Large intestine (tissue), 12 donors: ENCODE measurements at places on chromosomes 7 and 10. TPM values are rescaled to one million over a fixed set of nuclear protein-coding genes. Genes with fewer than 3 reads are reported as not detected.

The CFAP70 gene
- polyA plus RNA-seq, result 5.3 TPM

- no peak overlapping the region for H3K4me3 ChIP-seq
- no peak overlapping the region for H3K27ac ChIP-seq
- H3K27me3 ChIP-seq, result peaks cover 100% of the 10 kb centered on the region
- H3K4me1 ChIP-seq, result peaks cover 35% of the 10 kb centered on the region
Measured at GRCh38 chr7:101172854-101173751, 7.0 kb downstream of the NAT16 start.

GRCh38 chr10:18008986-18009385 lies 57.3 kb downstream of the SLC39A12 start:
- peaks cover 3% of the 10 kb centered on the region for H3K27me3 ChIP-seq
- H3K4me3 ChIP-seq, result no peak overlapping the region
- H3K36me3 ChIP-seq, result no peaks in the 10 kb centered on the region

GRCh38 chr10:50522908-50523307 lies 100.8 kb downstream of the SGMS1 start:
- DNase-seq, result no peak
- H3K4me1 ChIP-seq, result no peaks in the 10 kb centered on the region
- H3K27me3 ChIP-seq, result no peaks in the 10 kb centered on the region
- no peak overlapping the region for H3K27ac ChIP-seq
- peaks cover 3% of the 10 kb centered on the region for H3K36me3 ChIP-seq

DNA sequence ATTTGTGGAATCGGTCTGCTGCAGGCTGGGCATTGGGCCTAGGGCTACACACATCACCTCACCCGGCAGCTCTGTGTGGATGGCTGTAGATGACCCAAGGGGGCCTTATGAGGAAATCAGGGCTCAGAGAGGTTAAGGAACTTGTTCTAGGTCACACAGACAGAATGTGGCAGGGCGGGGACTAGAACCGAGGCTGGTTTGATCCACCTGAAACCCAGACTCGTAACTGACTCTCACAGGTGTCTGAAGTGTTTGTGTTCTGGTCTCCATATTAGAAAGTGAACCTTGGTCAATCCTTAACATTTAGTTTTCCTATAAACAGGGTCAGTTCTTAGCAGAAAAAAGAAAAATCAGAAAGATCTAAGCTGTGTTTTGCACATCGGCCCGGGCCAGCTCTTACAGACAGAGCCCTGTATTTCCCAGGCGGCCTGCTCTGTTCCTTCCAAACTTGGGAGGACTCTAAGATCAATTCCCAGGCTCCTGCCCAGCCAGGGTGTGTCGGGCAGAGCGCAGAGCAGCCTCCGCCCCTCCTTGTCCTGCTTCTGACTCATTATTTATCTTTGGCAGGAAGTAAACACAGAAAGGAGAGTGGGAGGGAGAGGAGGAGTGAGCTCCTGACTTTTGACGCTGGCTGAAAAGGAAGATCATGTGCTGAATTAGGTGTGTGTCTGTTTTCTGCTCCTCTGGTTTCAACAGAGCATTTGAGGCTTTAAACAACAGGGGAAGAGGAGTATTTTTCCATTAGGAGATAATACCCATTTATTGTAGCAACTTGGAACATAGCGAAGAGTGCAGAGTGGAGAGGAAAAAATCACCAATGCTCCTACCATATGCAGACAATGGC lies 74.1 kb downstream of the TACC2 start:
- peaks cover 8% of the 10 kb centered on the region for H3K4me1 ChIP-seq
- H3K36me3 ChIP-seq, result peaks cover under 1% of the 10 kb centered on the region
- H3K27me3 ChIP-seq, result no peaks in the 10 kb centered on the region
- peak overlapping the region; percentile 88 for H3K27ac ChIP-seq
